ENCODE measurements at places on chromosomes 2 and 18.

DNA sequence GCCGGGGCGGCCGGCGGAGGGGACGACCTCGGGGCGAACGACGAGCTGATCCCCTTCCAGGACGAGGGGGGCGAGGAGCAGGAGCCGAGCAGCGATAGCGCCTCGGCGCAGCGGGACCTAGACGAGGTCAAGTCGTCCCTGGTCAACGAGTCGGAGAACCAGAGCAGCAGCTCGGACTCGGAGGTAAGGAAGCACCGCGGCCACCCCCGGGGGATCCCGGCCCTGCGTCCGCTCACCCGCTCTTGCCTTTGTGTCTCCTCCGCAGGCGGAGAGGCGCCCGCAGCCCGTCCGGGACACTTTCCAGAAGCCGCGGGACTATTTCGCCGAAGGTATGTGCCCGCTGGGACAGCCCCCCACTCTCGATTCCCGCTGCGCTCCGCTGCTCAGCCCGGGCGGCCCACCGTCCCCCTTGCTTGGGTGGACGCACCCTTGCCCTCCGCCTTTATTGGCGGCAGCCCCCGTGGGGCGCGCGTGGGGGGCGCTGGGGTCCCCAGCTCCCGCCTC lies 611 bp downstream of the TCF7L1 start:
- DNase-seq, result no peak

DNA sequence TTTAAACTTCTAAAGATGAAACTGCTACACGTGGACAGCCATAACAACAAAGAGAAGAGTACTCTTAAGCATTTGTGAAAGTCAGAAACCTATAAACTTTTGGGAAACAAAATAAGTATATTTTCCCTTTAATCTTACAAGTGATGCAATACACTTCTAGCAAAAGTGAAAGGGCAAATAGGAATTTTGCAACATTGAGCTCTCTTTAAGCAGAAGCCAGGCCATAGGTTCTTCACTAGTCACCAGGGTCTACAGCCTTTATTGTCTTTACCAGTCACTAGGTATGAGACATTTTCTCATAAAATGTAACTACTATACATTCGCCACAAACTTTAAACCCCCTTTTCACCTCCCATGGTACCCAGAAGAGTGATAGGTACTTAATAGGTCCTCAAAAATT lies 37.5 kb downstream of the SCN1A start:
- DNase-seq, result no peak

- no peak for DNase-seq
These were observed 300.6 kb downstream of the EIPR1 start for GRCh38 chr2:3076848-3077642.

GRCh38 chr2:18830962-18831361 lies 241.6 kb upstream of the NT5C1B start:
- DNase-seq, result no peak

DNA sequence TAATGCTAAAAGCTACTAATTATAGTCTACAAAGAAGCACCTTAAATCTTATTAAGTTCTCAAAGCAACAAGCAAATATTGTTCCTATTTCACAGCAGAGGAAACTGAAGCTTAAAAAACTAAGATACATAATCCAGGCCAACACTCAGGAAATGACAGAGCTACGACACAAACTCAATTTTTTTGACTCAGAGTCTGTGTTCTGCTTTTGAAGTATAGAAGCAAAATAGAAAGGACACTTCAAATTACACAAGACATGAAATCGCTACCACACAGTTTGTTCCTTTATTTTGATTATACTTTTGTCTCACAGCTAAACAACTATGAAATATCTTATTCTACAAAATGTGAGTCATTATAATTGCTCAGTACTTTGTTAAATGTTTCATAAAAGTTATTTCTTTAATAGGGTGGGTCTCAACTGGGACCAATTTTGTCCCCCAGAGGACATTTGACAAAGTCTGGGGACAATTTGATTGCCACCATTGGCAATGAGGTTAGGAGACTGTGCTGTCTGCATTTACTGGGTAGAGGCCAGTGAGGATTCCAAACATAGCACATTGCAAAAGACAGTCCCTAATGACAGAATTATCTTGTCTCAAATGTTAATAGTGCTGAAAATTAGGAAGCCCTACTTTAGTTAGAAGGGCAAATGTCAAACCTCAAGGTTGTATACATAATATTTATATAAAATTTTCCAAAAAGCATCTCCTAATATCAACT lies 101.5 kb upstream of the GRB14 start:
- DNase-seq, result no peak

- no peak for DNase-seq
These were observed 246.3 kb upstream of the NRP2 start for GRCh38 chr2:205435970-205436369.

GRCh38 chr2:160583146-160583535 lies 89.5 kb upstream of the RBMS1 start:
- DNase-seq, result no peak

GRCh38 chr2:97067279-97068004 lies 27.2 kb downstream of the FAHD2B start:
- DNase-seq, result no peak

GRCh38 chr2:37623971-37624900 lies 47.2 kb downstream of the CDC42EP3 start:
- DNase-seq, result no peak

- DNase-seq, result peak; percentile 87
These were observed at the start of gene GNAL for GRCh38 chr18:11688972-11689668. TSS of gene GNAL (plus strand) at chr18:11689264. CDS start at chr18:11689564, 300 bp downstream.

GRCh38 chr2:35915261-35915660 lies 440.3 kb upstream of the CRIM1 start:
- DNase-seq, result no peak

DNA sequence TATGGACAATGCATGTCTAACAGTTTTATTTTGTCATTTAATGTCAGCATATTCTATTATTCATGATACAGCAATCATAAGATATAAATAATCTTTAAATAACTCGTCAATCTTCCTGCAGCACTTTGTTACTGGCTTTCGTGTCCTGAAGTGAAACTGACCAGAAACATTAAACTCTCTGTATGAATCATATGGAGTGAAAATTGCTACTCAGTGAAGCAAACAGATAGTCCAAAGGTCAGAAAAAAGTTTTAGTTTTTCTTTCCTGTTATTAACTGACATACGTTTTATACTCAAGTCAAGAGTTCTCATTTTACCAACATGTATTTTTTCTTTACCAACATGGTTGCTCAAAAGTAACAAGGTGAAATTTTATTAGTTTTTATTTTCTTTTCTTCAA lies 106.8 kb upstream of the GALNT5 start:
- no peak for DNase-seq

GRCh38 chr2:45836740-45837139 lies 185.3 kb downstream of the PRKCE start:
- no peak for DNase-seq

DNA sequence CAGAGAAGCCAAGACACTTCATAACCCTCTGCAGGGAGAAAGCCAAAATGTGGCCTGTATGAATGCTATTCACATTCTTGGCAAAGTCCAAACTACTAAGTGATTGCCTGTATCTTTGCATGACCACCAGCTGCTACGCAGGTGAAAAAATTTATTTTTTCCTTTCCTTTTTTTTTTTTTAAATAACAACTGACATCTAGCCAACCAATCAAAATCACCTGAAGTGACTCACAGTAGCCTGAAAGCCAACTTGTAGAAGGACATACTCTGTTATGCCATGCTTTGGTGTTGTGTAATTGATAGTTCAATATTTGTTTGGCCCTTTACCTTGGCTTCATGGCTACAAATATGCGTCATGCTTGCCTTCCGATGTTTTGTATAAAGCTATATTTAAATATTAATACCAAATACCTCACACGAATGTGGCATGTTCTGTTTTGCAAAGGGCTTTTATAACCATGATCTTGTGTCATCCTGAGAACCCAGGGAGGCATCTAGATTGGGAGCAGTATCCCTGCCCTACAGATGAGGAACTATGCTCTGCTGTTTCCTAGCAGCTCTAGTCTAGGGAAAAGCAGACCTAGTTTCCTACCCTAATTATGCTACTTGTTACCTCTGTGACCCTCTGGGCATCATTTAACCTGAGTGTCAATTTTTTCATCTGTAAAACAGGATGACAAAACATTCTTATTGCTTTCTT lies 102.1 kb downstream of the MYOM1 start:
- DNase-seq, result no peak

DNA sequence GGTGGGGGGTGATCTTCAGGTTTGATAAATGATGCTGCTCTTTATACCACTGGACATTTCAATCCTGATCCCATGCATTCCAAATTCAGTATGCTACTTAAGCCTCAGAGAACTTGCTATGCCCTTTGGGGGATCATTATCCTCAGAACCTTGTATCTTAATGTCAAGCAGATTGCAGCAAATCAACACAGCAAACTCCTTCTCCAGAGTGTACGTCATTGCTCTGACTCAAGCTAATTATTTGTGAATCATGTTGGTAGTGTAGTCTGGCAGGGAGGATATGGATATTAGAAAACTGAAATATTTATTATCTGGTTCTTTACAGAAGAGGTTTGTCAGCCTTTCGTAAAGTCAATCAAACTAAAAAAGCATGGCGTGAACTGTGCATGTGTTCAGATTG lies 562.5 kb upstream of the FAM98A start:
- DNase-seq, result no peak

DNA sequence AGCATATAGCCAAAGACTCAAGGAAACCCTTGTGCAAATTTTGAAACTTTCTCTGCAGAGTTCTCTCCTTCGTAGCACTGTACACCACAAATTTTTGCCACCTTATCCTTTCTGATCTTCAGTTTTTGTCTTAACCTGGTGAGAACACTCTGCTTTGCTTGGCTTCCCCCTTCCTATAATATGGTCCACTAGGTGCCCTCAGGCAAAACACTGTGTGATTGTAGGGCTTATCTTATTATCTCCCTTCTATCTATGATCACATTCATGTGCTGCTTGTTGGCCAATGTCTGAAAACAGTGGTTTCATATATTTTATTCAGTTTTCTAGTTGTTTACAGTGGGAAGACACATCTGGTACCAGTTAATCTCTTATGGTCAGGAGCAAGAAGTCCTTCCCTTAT lies 111.1 kb downstream of the MTX2 start:
- no peak for DNase-seq

DNA sequence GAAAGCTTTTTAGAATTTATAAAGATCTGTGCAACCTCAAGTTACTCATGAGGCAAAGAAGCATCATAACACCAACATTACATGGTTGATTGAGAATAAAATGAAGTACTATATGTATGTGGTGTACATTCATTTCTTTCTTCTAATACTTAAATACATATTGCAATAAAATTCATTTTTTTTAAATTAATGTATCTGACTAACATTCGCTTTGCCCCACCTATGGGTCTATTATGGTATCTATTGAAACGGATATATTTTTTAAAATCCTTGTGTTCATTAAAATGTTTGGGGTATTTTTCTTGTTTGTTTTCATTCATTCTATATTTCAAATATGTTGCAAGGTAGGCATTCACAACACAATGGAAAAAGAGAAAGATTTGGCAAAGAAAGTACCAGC lies 237.5 kb downstream of the DSEL start:
- no peak for DNase-seq

- no peak for DNase-seq
These were observed 209.2 kb upstream of the STK17B start for GRCh38 chr2:196380575-196380974.

- DNase-seq, result no peak
These were observed 888.7 kb upstream of the CNTNAP5 start for GRCh38 chr2:123136419-123136818.

- no peak for DNase-seq
These were observed 198.1 kb upstream of the FBXO11 start for GRCh38 chr2:48104418-48104817.

GRCh38 chr2:152541712-152542111 lies 175.5 kb downstream of the PRPF40A start:
- no peak for DNase-seq

DNA sequence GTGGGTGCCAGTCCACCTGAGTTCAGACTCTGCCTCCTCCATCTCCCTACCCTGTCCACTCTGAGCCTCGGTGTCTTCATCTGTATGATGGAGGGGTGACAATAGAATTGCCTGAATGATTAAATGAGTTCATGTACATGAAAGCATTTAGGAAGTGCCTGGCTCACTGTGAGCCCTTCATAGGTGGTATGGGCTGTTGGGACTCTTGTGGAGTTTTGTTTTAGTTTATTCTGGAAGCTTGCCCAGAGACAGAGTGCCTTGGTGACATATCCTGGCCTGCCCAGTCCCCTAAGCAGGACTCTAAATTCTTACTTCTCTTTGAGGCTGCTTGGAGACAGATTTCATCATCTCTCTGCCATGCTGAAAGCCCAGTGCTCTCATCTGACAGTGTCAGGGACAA lies 24.5 kb upstream of the GIGYF2 start:
- no peak for DNase-seq

GRCh38 chr2:207091928-207092327 lies 73.8 kb downstream of the KLF7 start:
- DNase-seq, result no peak

DNA sequence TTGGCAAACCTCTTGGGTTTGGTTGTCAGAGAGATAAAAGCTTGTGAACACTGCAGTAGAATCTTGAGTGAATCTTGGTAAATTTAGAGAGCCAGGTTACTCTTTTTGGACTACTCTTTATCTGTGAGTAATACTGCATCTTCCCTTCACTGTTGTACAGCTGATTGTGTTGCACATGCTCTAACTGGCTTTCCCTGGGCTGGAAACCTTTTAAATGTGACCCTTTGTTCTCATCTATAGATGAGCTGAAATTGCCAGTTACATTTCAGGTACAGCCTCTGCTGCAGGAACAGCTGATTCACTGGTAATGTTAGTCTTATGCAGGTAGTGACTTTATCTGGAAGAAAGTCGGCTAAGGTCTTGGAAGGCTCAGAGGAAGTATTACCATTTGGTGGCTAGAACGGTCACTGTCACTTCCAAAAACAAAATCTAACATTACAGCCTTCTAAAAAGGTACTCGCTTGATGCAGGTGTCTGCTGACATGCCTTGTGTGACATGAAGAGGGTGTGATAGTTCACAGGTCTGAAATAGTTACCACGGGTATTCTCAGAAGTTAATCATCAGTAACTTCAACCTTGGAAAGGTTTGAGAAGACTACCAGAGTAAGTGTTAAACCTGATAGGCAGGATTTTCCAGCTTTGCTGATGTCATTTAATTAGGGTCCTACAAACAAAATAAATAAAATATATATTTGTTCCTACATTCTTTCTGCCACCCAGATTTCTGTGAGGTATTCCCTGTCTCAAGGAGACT lies 851.1 kb downstream of the SLC4A3 start:
- DNase-seq, result no peak

DNA sequence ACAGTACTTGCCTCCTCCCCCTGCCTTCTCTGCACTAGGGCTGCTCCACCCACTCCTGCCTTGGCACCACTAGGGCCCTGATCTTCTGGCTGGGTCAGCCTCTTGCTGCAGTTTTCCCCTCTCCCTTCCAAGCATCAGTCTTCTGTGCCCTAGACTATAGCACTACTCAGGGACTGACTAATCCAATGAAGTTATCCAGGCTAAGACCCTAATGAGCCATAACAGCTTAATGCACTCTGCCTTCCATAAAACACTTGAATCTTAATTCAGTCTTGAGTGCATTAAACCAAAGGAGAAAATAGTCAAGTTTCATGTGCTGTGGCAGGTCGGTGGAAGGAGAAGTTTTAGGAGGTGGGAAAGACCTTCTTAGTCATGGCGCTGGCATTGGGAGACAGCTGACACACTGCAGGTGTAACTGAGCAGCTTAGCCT lies 95.7 kb downstream of the BIN1 start:
- DNase-seq, result no peak

GRCh38 chr2:138239902-138240491 lies 261.6 kb upstream of the SPOPL start:
- DNase-seq, result no peak

All from Right ventricle myocardium inferior (tissue), 1 donor.